ENCODE measurements at places on chromosomes 4 and X.

DNA sequence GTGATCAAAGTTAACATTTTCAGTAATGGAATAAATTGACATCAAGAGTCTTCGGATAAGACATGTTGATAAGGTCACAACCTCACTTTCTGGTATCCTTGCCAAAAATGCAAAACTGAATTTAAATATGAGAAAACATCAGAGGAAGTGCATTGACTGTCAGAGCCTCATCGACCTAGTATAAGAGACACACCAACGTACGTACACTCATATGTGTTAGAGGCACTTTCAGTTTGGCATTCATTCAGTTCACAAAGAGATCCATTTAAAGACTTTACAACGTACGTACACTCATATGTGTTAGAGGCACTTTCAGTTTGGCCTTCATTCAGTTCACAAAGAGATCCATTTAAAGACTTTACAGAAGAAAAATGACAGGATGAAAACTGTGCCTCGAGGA, 280.3 kb downstream of the INPP4B start:
- DNase-seq = no peak

GRCh38 chrX:80879143-80879542, 69.5 kb upstream of the BRWD3 start:
- DNase-seq = no peak

DNA sequence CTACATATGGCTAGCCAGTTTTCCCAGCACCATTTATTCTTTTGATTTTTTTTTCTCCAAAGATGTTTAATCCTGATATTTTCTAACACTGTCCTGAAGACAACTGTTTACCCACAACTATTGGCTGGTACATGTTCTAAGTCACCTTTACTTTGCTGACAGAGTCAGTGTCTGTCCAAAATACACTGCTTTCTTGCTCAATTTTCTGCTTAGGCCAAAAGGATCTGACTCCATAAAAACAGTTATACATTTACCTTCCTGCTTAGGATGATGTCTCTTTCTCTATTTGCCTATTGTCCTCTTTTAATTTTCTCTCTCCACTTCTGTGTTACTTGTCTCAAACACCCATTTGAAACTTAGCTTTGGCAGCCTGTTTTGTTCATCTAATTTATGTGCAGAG, 3.2 kb downstream of the ADH1C start:
- no peak for DNase-seq

DNA sequence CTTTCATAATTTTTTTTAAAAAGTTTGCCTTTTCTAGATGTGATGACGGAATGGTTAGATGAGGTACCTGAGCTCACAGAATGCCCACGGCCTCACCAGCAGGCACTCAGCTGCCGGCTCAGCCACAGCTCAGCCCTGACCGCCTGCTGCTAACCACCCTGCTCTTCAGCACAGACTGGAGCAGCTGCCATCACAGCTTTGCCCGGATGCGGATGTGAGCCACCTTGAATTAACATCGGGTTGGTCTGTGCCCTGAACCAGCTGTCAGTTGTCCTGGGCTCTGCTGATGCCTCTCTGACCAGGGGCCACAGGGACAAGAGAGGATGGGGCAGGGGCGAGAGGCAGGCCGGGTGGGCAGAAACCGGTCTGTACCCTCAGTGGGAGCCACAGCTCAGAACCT, 93.3 kb downstream of the HMX1 start:
- no peak for DNase-seq

DNA sequence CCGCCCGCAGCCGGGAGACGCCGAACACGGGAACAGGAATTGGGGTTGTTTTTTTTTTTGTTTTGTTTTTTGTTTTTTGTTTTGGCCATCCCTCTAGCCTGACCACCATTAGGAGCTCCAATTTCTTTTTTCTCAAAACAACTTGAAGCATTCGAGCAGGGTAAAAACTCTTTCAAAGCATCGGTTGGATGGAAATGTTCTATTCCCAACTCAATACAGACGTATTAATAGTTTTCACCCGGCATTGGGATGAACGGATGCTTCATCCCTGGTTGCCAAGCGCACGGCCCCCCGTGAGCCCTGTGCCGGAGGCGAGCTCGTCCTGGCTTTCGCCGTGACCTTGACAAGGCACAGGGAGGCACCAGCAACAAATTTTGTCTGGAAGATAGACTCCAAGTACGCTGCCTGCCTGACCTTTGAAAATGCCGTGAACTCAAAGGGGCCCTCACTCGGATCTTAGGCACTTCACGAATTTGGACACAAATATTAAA, 352 bp upstream of the MAP3K15 start:
- no peak for DNase-seq

DNA sequence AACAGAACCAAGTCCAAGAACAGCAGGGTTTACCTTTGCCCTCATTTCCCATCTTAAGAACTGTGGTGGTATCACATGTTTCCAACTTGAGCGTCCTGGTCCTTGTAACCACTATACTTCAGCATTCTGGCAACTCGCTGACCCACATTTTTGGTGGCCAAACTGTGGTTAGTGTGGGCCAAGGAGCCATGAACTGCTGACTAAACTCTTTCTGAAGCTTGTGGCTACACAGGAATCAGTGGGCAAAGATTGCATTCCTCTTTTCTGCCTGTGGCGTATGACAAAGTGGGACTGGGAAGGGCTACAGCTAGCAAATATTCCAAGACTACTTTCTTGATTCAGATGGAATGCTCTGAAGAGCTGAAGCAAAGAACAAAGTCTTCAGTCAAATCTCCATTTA, 106.3 kb upstream of the MID1 start:
- no peak for DNase-seq

- no peak for DNase-seq
Observed at GRCh38 chr4:177283167-177283566, 26.5 kb upstream of the NEIL3 start.

- DNase-seq = no peak
Observed at GRCh38 chrX:17465201-17465600, 90.2 kb downstream of the NHS start.

GRCh38 chrX:121000589-121000988, 15.0 kb upstream of the CT47A1 start:
- no peak for DNase-seq

- no peak for DNase-seq
Observed at GRCh38 chr4:72397314-72397713, 171.7 kb downstream of the ADAMTS3 start.

- DNase-seq = no peak
Observed at GRCh38 chr4:91087743-91088142, 960.5 kb downstream of the CCSER1 start.

DNA sequence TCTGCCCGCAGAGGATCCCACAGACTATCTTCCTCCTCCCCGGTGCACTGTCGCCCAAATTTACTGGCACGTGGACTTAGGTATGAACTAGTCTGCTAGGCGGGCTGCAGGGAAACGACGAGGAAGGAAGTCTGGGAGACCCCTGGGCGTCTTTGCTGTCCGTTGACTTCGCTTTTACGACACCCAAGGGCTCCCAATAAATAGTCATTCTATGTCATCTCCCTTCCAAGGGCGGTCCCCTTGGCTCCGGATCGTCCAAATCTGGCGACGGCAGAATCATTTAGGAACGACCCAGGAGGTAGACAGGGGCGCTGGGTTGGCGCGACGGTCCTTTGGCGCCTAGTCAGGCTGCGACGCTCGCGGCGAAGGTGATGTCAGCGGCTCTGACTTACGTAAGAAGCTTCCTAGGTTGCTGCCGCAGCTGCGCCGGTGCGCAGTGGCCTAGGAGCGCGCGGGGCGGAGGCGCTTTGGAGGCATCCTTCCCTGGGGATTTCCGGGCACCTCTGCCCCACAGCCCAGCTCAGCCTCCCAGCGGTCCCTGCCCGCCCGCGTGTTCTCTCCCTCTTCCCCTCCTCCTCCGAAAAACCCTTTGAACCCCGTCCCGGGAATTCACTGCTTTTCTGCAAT, 2.2 kb downstream of the NHS start:
- no peak for DNase-seq

DNA sequence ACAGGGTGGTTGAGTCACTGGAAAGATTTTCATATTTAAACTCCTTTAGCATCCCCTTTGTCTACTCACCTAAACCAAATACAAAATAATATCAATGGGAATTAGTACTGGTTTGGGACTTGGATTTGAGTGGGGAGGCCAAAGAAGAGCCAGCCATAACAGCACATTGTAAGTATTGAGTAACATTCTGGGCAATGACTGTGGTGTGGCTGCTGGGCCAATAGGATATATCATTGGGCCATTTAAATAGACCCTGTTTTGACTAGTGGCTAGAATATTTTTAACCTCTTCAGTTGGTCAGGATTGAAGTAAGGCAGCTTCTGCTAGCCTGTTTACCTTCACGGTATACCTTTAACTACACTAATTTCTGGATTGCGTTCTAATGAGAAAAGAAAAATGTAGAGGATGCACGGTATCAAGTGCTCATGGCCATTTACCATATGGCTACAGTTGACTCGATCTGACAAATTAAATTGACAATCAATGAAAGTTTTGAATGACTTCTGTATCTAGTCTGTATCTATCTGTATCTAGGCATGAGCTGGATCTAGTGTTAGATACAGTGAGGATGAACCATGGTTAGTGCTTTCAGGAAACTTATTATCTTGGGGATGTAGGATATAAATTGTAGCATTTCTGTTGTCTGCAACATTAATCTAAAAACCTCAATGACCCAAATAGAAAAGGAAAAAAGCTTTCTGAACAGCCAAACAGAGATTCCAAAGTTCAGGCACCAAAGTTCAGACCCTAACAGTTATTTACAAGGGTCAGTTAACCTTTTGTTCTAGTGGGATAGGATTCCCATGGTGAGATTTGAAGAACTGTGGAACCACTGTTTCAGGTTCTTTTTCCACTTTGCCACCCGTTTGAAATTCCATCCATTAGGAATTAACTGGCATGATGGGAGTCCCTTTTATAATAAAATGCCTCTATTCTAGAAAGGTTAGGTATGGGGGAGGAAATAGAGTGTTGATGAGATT, 6.8 kb upstream of the ALB start:
- no peak for DNase-seq

DNA sequence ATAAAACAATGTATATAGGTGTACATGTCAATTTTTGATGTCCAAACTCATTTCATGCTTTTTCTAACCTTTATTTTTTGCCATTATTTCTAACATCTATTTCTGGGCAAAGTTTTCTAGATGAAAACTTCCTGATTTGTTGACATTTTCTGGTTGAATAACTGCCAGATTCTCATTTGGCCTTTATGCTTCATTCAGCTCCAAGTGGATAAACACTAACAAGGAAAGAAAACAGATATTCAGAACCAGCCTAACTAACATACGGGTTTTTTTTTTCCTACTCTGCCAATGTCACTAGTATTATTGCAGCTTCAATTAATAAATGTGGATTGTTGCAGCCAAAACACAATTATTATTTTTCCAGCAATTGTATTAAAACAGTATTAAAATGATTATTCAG, 50.9 kb upstream of the RAP1GDS1 start:
- no peak for DNase-seq

DNA sequence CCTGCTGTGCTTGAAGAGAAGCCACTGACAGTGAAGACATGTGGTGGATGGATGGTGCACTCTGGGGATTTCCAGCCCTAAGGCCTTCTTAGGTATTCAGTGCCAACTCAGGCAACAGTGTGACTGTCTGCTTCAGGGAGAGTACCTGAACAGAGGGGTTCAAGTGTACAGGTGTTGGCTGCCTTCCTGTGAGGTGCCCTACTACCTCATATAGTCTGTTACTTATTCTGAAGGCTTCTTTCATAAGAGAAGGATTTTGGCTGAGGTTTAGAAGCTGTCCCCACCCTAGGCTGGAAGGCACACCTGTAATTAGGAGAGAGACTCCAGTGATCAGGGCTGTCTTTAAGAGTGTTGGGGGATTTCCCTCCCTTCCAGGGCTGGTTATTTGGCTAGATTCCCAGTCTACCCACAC, 1.8 kb downstream of the FTHL17 start:
- no peak for DNase-seq

DNA sequence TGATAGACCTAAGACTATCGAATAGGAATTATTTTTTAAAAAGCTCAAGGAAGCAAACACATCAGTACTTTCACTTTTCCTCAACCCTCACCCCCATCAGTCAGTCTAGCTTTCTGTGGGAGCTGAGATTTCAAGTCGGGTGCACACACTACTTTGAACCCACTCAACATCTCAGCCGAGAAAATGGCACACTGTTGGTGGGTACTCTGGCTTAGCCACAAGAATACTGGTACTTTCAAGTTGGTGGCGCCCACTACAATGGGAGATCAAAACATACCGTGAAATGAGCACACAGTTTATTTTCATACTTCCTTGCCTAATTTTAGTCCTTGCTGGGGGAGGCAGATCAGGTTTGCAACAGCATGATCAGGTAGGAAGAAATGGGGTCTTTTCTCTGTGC, 10.2 kb downstream of the CD40LG start:
- DNase-seq = no peak

DNA sequence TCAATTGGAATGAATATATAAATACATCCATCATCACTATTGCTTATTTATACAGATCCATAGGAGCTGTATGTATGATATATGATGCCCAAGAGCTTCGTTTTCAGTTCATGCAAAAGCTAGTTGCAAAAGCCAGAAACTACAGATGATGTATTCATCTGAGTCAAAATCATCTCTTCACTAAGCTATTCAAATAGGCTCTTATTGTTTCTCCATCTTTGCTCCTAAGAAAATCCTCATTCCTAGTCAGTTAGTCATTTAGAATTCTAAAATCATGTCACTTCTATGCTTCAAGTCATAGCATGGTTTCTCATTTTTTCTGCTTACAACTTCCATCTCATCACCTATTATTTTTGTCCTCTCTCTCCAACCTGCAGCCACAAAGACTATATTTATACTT, 300.1 kb upstream of the TRAM1L1 start:
- DNase-seq = no peak

DNA sequence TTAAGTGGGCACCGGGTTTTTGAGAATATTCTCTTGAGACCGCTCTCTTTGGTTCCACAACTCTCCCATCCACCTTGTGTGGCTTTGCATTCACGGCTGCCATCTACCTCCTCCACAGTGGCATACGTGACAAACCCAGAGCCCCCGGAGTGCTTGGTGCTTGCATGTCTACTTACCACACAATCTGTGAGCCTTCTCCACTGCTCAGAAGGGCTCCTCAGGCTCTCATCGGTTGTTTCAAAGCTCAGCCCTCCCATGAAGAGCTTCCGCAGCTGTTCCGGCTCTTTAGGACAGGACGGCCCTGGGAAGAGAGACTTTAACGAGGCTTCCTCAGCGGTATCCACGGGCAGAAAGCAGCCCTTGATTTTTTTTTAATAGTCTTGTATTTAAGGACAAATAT, 167.6 kb upstream of the ANK2 start:
- DNase-seq = no peak

DNA sequence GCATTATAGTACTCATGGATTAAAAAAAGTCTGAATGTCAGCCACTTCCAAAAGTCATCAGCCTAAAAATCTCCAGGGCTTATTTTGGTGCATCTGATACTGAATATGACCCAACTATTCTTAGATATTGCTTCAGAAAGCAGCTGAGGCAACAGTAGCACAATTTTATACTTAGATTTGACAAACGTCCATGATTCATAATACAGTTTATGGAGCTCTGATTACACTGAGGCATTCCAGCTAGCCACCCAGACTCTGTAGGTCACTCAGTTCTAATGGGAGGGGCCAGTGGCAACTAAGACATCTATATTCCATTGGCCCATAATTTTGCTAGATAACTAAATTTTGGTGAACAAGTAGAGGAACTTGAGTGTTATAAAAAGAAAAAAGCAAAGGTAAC, 10.3 kb downstream of the SPATA4 start:
- DNase-seq = no peak

Measured in activated gamma-delta T cell treated with Interleukin-2 at 50 U/mL for 16 hours (primary cell).